ENCODE measurements at places on chromosomes 2 and 18.
A peak's percentile ranks its signal among the peaks of the same experiment; 100 is the strongest.

DNA sequence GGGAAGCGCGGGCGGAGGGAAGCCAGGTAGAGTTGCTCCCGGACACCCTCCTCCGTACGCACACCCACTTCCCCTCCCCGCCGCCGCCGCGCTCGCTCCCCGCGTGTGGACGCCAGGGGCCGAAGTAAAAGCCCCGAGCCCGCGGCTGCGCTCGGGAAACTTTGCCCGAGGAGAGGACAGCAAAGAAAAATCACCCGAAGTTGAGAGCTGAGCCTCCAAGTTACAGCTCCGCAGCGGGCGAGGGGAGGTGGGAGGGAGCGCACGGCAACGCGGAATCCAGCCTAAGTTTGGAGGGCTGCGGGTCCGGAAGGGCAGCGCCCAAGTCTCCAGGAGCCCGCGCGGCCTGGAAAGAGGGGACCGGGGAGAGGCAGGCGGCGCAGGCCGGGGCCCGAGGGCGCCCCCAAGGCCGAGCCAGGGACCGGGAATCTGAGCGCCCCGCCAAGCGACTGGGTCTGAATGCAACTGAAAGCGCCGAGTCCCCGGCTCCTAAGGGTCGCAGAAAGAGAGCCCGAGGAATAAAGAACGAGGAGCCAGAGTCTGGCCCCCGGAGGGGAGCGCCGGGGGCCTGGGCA lies 706 bp upstream of the BCL11A start:
- peak; percentile 53 for DNase-seq

DNA sequence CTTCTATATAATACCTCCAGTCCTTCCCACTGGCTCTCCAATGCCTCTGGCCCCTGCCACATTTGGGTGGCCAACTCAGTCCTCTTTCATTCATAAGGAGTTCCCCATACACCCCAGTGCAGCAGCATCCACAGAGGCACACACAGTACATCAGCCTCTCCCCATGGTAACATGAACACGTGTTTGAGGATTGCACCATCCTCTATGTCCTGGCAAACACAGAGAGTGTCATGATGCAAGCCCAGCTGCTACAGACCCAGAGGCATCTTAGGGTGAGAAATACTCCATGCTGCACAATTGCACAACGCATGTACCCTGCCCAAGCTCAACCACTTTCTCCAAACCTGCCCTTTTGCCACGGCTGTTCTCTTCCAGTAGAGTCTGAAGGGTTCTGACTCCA lies 11.5 kb downstream of the IGFBP5 start:
- DNase-seq = peak; percentile 53

DNA sequence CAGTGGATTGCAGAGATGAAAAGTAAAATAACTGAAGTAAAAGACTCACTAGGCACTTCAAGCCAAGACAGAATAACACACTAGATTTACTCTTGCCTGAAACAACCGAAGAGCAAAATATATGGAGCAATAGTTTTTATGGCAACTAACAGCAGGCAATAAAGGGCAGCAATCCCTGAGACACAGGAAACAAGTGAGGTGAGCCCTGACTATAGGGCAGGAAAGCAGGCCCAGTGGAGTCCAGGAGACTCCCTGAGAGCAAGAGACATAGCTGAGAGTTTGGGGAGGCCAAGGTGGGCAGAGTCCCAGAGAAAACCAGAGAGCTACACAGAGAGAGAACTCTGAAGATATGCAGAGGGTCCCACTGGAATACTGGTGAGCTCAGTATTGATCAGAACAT lies 18.8 kb downstream of the FARSB start:
- no peak for DNase-seq

DNA sequence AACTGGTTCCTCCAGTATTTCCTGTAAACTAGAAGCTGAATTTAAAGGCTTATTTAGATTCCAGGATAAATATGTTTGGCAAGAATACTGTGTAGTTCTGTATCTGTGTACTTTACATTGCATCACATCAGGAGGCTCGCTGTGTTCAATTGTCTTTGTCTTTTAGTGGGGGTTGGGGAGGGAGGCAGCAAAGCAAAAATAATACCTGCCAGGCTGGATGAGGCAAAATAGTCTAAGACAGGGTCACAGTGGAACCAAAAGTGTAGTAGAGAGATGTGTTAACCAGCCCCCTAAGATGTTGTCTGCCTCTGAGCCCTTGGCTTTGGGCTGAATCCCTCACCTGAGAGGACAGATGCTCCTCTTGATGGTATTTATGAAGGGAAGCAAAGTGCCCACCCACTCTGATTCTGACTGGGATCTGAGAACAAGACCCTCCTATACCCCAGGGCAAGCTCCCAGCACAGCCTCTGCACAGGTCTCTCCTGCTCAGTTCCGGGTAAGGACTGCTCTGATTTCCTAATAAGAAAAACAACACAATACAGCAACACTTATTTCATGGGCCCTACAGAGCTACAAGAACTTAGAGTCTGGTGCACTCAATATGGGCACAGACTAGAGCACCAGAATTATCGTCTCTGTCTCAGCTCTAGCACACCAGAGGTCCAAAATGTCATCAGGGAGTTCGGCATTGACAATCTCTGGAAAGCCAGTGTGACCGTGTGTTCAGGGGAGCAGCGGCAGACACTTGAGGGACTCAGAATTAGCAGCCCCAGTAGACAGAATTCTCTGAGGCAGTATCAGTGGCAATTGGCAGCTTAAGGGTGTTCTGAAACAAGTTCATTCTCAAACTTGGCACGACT lies 7.2 kb upstream of the AFTPH start:
- no peak for DNase-seq

GRCh38 chr2:20588918-20589871 lies 61.7 kb downstream of the HS1BP3 start:
- no peak for DNase-seq

GRCh38 chr2:66414896-66415295 lies 20.0 kb upstream of the MEIS1 start:
- DNase-seq = no peak

- no peak for DNase-seq
Observed at GRCh38 chr2:69624131-69624530, 19.4 kb downstream of the AAK1 start.

GRCh38 chr2:237661799-237662328 lies 34.5 kb downstream of the LRRFIP1 start:
- DNase-seq = no peak

DNA sequence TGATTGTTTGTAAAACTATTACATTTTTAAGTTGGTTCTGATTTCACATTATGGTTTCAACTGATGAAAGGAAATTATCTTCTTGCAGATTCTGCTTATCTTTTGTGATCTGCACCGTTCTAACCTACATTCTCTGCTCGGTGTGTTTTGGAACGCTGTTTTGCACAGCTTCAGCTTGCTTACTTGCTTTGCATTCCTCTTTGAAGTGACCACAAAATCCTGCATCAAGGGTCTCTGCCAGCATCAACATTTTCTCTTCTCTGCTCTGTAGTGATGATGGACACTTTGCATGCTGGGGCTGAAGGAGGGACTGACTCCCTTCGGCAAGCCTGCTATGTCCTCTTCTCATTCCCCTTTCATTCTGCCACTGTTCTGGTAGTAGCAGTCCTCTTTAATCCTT lies 485.2 kb downstream of the FBXO15 start:
- DNase-seq = no peak

GRCh38 chr2:165539985-165540384 lies 70.5 kb downstream of the CSRNP3 start:
- no peak for DNase-seq

- DNase-seq = no peak
Observed at GRCh38 chr18:37403100-37403781, 162.4 kb downstream of the CELF4 start.

- DNase-seq = no peak
Observed at GRCh38 chr18:32831781-32832180, 59.0 kb upstream of the KLHL14 start.

DNA sequence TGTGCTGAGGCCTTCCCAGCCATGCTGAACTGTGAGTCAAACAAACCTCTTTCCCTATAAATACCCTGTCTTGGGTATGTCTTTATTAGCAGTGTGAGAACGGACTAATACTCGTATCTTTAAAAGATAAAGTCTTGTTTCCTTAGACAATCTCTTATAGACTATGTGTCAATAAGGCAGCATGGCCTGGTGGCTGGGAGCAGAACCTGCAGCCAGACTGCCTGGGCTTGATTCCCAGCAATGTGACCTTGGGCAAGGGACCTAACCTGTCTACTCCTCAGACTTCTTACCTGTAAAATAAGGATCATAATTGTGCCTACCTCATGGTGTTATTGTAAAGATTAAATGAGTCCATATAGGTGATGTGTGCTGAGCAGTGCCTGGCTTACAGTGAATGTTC lies 198.7 kb downstream of the CDH20 start:
- DNase-seq = no peak

DNA sequence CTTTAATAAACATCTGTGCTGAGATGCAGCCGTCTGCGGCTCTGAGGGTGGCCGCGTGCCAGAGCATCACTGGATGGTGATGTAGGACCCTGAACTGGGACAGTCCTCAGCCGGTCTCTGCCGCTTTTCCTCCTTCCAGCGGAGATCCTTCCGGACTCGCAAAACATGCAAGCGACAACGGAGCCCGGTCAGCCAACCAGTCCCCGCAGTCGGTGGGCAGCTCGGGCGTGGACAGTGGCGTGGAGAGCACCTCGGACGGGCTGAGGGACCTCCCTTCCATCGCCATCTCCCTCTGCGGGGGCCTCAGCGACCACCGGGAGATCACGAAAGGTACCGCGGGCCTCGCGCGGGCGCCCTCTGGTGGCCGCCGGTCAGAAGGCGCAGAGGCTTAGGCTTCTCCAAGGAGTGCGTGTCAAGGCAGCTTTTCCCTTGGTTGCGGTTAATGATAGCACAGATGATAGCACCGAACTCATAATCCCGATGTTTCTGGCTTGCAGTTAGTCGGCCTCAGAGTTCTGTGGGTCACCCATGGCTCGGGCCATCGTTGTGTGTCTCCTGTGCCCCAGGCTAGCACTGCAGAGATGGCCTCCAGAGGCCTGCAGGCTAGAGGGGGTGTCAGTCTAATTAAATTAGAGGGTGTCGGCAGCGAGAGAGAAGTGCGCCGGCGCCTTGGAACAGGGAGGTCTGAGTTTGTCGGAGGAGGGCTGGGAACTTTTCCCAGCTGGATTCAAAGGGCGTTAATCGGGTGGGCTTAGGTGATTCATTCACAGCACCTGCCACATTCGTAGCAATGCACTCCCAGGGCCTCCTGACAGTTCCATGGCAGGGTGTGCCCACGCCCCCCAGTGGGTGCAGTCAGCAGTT lies 38.5 kb downstream of the LPIN1 start:
- peak; percentile 71 for DNase-seq

DNA sequence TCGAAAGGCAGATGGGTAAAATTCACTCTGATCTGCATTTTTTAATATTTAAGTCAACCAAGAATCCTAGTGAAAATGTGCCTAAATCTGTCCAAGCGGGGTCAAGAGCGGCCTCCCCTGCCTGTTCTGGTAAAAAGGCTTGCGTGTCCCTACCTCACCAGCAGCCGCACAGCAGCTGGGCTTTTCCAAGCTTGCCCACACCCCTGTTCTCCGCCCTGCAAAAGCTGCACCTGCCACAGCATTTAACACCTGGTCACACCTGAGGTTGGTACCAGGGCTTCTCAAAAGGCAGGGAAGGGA lies 25.8 kb upstream of the TMEM182 start:
- no peak for DNase-seq

DNA sequence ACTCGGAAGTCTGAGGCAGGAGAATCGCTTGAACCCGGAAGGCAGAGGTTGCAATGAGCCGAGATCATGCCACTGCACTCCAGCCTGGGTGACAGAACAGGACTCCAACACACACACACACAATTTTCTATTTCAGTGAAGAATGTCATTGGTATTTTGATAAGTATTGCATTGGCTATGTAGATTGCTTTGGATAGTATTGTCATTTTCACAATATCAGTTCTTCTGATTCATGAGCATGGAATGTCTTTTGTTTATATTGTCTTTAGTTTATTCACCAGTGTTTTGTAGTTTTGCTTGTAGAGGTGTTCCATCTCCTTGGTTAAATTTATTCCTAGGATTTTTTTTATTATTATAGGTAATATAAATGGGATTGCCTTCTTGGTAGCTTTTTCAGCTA lies 693.4 kb upstream of the SYT4 start:
- DNase-seq = no peak

- no peak for DNase-seq
Observed at GRCh38 chr2:129709001-129709955, 270.2 kb upstream of the RAB6C start.

- peak; percentile 85 for DNase-seq
Observed at GRCh38 chr2:237673130-237674001, 46.0 kb downstream of the LRRFIP1 start.
